ENCODE measurements at places on chromosomes 7 and 10. TPM values are rescaled to one million over a fixed set of nuclear protein-coding genes. Genes with fewer than 3 reads are reported as not detected.
A peak's percentile ranks its signal among the peaks of the same experiment; 100 is the strongest.

SLC13A1 gene
- polyA plus RNA-seq = not detected

CTAGE8 gene
- 1.2 TPM for polyA plus RNA-seq

EN2 gene
- polyA plus RNA-seq = not detected

GPR146 gene
- 2.1 TPM for polyA plus RNA-seq

PAX2 gene
- not detected for polyA plus RNA-seq

GPR158 gene
- not detected for polyA plus RNA-seq

PSMG3 gene
- 43.0 TPM for polyA plus RNA-seq

RBP3 gene
- not detected for polyA plus RNA-seq

ZNF804B gene
- polyA plus RNA-seq = not detected

PRR15 gene
- not detected for polyA plus RNA-seq

CALML5 gene
- not detected for polyA plus RNA-seq

GRCh38 chr7:132578826-132579225 lies 2.6 kb upstream of the PLXNA4 start:
- no peak for DNase-seq

GRCh38 chr7:143002106-143002505 lies 24.8 kb downstream of the OR9A2 start:
- no peak for DNase-seq

DNA sequence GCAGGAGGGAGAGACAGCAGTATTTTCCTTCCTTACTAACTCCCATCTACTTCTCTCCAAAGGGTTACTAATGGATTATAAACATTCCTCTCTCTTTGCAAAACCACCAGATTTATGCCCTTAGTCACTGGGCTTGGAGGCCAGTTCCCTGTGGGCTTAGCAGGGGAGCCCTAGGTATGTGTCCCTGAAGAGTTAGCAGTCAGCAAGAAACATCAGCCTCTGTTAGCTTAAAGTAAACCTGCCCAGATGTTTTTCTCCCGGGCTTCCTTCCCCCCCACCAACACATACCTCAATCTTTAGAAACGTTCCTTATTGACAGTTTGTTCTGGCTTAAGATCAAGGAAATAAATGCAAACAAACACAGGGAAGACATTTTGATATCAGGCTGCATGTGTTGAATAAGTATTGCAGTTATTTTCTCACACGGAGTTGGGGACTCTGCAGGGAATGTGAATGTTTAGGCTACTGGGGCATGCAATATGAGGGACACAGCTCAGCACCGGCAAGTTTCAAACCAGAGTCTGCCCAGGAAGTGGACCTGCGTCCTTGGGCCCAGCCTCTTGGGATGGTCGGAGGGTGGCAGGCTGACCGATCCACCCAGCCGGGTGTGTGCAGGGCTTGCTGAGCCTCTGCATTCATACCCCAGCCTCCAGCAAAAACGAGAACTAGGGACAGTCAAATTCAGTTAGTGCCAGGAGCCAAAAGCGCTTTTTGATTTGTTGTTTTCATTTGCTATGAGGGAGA lies 252.0 kb upstream of the GRB10 start:
- DNase-seq = no peak

- no peak for DNase-seq
Measured at GRCh38 chr7:815284-816216, 16.7 kb upstream of the SUN1 start.

DNA sequence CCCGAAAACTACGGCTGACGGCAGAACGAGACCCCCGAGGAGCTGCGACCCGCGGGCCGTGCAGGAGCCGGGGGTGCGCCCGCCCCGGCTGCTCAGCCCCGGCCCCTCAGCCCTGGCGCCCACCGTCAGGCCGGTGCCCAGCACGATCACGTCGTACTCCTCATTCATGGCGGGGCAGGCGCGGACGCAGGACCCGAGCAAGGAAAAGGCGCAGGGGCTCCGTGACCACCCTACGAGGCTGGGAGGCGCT lies 218 bp downstream of the GDI2 start:
- DNase-seq = no peak

- no peak for DNase-seq
Measured at GRCh38 chr10:8840356-8840755, 785.9 kb downstream of the GATA3 start.

DNA sequence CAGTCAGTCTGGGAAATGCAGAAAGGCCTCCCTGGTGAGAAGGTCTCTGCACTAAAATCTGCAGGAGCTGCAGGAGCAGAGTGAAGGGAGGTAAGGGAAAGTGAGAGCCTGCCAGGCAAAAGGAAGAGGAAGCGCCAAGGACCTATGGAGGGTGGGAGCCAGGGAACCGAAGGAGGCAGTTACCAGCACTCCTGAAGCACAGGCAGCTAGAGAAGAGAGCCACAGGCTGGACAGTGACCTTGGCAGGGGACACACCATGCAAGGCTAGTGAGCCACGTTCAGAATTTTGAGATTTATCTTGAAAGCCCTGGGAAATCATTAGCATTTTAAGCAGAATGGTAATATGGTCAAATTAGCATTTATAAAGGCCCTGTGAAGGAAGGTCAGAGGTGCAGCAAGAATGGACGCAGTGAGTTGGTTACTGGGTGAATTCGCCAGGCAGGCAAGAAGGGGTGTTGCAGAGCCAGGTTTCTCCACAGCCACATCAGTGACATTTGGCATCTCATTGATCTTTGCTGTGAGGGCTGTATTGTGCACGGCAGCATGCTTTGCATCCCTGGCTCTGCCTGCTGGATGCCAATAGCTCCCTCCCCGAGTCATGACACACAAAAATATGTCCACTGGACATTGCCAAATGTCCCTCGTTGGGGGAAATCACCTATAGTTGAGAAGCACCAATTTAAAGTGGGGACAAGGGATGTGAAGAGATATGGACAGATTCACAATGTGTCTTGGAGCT lies 54.7 kb upstream of the LANCL2 start:
- no peak for DNase-seq

- no peak for DNase-seq
Measured at GRCh38 chr10:93150289-93150688, 76.6 kb downstream of the CYP26A1 start.

- DNase-seq = no peak
Measured at GRCh38 chr10:69894156-69894555, 92.5 kb downstream of the COL13A1 start.

GRCh38 chr10:119652361-119652730 lies 1.2 kb downstream of the BAG3 start:
- DNase-seq = no peak

GRCh38 chr7:155961241-155962190 lies 149.3 kb upstream of the SHH start:
- no peak for DNase-seq

GRCh38 chr10:30197186-30197585 lies 137.8 kb upstream of the JCAD start:
- DNase-seq = no peak

GRCh38 chr10:100812978-100813377 lies 67.6 kb downstream of the PAX2 start:
- DNase-seq = no peak

DNA sequence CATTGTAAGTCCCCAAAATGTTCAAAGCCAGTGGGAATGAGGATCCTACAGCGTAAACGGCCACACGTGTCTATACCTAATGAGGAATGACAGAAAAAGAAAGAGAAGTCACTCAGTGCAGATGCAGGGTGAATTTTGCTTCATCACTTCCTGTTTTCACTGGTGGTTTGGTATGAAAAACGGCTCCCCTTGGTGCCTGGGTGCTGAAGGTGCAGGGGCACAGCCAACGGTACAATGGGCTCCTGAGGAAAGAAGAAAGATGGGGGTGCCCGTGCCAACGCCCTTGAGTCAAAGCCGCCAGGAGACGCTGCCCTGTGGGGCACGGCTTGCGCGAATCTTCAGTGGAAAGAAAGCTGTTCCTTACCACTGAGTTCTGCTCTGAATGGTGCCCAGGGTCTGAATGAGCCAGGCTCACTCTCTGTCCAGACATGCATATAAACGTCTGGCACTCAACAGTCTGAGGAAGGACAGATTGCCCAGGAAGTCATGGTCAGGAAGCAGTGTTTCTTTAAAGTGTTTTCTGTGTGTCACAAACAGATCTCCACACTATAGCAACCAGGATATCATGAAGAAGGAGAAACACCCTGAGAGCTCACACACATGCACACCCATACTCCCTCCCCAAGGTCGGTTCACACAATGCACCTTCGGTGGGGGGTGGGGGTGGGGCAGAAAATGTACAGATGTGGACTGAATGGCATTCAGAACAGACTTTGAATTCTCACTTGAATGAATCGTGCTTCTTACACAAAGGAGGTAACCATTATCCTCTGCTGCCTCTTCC lies 105.8 kb downstream of the ELMO1 start:
- DNase-seq = peak; percentile 76

DNA sequence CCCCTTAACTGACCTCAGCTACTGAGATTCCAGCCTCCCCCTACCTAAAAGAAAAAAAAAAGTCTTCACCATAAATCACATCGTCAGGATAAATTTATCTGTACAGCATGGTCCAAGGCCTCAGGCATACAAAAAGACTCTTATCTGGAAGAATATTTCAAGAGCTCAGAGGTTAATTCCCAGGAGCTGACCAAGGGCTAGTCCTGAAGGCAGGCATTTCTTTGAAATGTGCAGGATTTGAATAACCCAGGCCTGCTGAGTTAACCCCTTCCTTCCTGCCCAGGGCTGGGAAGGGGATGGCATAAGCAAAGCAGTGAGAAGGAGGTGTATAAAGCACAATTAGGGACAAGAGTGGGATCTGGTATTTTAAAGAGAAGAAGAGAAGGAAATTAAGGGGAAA lies 111.2 kb downstream of the RNLS start:
- DNase-seq = no peak

DNA sequence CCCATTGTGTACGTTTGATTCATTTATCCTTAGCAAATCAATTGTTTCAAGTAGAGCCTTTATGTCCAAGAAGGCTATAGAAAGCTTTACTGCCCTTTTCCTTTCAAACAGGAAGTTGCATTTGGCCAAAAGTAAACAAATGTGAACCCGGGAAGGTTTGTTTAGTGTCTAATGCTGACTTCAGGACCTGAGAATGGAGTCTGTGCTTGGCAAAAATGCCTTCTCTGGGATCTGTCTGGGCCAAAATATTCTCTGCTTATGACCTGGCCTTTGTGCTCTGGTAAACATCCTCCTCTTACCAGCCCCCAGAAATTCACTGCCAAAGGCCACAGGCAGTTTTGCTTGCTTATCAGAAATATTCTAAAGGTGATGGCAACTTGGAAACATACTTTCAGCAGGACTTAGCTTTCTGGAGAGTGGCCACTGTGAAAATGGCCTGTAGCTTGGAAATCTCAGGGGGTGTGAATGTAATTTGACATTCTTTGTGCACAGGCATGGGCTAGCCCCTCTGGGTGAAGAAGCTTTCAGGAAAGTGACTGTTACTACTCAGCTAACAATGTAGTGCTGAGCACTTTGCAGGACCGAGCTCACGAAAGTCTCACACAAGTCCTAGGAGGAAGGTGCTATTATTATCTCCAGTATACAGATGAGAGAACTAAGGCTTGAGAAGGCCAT lies 199.5 kb downstream of the PTEN start:
- no peak for DNase-seq

- no peak for DNase-seq
Measured at GRCh38 chr10:91307489-91307888, 87.0 kb downstream of the PCGF5 start.

GRCh38 chr7:130337410-130337971 lies 7.1 kb upstream of the CPA5 start:
- no peak for DNase-seq

- no peak for DNase-seq
Measured at GRCh38 chr10:49379596-49380410, 16.1 kb downstream of the DRGX start.

- no peak for DNase-seq
Measured at GRCh38 chr7:94059746-94060145, 55.6 kb upstream of the BET1 start.

DNA sequence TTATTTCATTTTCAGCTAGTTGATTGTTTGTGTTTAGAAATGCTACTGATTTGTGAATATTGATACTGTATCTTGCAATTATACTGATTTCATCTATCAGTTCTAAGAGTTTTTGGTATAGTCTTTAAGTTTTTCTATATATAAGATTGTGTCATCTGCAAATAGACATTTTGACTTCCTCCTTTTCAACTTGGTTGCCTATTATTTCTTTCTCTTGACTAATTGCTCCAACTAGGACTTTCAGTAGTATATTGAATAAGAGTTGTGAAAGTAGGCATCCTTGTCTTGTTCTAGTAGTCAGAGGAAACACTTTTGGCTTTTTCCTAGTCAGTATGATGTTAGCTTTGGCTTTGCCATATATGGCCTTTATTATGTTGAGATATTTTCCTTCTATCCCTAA lies 20.4 kb downstream of the PHTF2 start:
- no peak for DNase-seq

DNA sequence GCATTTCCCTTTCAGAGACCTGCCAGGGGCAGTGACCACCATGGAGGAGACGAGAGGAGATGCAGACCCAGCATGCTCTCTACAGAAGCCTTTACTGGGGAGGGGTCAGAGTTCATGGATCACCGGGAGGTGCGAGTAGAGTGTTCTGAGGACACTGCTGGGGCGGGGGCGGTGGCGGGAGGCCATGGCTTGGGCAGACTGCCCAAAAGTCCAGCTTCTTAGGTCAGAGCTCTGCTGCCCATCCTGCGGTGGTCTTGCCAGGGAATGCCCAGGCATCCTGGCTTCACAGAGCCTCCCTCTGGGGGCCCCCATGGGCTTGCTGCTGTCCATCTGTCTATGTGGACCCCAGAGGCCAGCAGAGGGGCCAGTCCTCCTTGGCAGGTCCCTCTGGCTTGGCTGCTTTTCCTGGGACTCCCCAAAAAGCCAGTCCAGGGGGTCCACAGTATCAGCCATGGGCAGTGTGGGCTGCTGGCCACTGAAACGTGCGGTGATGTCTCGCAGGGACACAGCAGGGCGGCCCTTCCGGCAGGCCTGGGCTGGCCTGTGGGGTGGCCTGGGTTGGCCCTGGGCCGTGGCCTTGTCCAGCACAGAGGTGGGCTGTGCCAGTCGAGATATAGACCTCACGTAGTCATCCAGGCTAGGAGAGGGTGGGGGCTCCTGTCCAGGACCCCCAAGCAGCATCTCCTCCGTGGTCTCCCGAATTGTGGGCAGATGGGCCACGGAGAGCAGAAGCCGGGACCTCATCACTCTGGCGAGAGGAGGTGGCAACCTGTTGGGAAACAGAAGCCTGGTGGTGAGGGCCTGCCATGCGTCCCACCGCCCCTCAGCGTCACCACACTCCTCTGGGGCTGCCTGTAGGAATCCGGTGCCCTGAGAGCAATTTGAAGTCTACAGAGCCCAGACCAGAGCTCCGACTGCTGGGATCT lies 1.1 kb downstream of the DEPP1 start:
- DNase-seq = no peak

DNA sequence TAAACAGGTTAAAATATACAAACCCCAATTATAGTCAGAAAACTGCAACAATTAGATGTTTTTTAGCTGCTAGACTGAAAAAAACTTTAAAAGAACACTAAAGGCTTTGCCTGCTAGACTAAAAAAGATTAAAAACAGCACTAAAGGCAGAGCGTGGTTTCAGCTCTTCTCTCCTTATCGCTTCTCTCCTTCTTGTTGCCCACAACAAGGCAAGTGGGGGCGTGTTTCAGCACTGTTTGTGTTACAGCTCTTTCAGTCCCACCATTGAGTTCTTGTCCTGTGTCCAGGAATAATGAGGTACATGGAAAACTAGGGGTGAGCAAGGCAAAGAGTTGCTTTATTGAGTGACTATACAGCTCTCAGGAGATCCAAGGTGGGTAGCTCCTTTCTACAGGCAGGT lies 112.3 kb downstream of the HPSE2 start:
- no peak for DNase-seq

- DNase-seq = no peak
Measured at GRCh38 chr10:61643316-61643751, 19.4 kb upstream of the CABCOCO1 start.

Data from naive B cell (primary cell).